ENCODE measurements at places on chromosomes 2 and 18.

- no peak for DNase-seq
Measured at GRCh38 chr18:39305766-39306165, 1740.2 kb upstream of the CELF4 start.

DNA sequence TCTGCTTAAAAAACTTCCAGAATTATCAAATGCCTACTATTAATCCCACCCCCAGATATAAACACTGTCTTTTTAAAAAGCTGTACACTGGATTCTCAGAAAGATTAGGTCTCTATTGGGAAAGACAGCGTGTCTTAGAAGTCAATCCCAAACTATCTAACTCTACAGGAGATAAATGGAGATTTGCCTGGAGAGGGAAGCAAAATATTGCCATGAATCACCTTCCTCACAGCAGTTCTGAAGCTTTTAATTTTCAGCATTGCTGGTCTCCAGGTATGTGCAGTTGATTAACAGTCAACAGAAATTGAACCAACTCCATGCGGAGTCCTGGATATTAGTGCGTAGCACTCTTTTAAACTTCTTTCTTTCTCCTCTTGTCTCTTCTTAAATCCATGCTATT lies 122.2 kb downstream of the DSC3 start:
- no peak for DNase-seq

GRCh38 chr2:3769766-3770165 lies 66.4 kb downstream of the DCDC2C start:
- DNase-seq: no peak

DNA sequence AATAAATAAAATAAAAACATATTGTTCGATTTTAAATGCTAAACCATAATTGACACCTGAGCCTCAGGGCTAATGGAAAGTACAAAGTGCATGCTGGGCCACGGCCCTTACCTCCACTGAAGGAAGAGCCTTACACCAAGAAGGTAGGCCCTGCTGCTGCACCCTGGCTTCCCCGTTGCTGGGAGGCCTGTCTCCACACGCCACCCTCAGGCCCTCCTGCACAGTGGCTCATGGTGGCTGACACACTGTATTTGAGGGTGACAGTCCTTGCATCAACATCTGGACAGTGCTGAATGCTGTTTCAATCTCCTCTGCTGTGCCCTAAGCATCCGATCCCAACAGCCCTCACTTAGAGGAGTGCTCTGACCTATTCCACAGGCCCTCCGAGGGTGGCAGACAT lies 39.3 kb upstream of the EDAR start:
- no peak for DNase-seq

- DNase-seq: no peak
Measured at GRCh38 chr18:48355276-48356115, 53.7 kb downstream of the ZBTB7C start.

GRCh38 chr2:124913868-124914267 lies 888.8 kb downstream of the CNTNAP5 start:
- no peak for DNase-seq

DNA sequence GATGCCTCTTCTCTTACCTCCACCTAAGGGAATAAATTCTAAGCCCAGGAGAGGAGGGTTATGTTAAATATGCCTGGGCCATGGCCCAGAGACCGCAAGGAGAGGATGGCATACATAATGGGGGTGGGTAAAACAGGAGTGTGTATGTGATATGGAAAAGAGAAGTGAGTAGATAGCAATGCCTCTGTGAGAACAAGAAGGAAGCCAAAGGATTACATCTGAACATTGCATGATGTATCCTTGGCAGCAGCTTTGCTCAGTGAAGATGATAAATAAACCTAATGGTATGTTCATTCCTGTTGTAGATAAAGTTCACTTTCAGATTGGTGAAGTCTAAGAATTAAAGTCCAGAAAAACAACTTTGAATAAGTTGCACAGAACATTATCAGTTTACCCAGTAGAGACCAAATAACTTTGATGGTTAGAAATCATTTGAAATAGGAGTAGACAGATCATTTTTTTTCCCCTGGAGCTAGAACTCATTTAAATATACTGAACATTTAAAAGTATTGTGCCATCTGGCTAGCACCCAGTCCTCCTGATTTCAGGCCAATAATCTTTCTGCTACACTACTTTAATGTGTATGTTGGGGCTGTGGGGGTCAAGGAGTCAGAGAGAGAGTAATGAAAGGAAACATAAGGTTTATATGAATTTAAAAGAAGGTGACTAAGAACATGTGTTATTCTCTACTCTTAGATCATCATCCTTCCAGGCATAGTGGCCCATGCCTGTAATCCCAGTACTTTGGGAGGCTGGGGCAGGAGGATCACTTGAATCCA lies 231.7 kb downstream of the PARD3B start:
- DNase-seq: no peak

DNA sequence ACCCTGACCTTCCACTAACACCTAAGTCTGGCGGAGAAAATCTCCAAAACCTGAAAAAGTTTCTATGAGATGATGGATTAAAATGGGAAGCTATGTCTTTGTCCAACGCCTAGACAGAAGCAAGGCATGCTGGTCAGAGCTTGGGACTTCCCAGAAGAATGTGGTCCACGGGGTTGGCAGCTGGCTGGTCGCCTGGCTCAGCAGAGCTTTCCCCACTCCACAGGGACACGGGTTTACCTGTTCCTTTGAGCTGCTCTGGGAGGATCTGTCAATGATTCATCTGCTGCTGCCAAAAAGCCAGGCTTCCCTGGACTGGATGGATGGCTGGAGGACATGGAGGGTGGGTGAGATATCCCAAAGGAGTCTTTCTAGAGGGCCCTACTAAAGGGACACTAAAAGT lies 10.8 kb downstream of the MBOAT2 start:
- DNase-seq: no peak

DNA sequence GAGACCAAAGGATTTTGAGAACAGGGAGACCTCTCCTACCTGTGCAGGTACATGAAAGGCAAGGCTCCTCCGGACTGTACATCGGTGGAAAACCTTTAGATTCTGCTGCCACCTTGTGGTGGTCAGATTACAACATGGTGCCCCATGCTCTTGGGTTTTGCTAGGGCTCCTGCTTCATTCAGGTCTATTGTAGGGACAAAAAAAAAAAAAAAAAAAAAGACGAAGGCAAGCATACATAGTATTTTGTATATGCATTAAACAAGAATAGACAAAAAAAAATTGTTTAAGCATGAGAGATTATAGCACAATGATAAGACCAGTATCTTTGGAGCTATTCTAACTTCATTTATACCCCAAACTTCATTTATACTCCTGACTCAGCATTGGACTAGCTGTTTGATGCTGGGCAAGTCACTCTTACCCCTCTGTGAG lies 27.4 kb upstream of the SPR start:
- DNase-seq: peak; percentile 25

DNA sequence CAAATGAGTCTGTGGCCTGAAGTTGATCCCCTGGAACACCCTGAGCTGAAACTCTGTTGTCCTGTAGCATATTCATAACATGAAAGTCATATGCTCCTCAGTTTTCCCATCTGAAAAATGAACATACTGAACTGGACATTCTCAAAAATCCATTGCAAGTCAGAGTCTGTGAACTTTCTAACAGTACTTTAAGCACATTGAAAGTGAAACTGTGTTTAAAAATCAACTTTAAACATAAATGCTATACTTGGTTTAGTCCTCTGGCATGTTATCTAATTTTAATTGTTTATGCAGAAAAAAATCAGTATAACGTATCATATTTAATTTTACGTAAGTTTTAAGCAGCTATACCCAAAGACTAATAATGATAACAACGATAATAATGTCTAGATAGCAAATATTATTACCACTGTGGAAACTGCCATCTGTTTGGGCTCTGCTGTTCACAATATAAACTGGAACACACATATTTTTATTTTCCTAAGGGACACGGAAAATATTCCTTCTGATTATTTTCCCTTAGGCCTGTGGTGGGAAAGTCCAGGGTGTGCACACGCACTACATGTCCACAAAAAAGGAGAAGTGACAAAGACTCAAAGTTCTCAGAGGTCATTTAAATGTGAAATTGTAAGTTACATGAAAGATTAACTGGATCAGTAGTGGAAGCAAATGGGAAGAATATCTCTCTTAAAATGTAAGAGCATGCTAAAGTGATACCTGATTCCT lies 56.1 kb upstream of the TTN start:
- no peak for DNase-seq

- peak; percentile 96 for DNase-seq
Measured at GRCh38 chr2:187978356-187978755, 313.3 kb upstream of the GULP1 start.

- no peak for DNase-seq
Measured at GRCh38 chr18:68494802-68495581, 219.9 kb downstream of the TMX3 start.

DNA sequence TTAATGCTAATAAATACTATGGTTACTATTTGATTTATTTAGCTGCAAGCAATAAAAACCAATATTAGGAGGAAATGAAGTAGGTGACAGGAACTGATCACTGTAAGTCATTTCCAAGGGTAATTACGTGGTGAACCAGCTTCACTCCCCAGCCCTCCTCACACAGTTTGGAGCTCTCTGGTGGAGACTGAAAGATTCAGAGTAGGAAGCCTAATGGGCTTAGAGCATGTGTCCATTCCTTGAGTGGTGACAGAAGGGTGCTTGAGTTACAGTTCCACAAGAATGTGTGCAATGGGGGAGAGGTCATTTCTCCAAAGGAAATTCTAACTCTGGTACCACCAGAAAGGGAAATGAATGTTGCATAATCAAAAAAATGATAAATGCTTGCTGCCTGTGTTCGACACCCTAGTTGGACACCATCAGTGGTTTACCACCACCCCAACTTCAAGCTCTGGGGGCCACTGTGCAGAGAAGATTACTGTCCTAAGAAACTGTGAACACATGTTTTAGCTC lies 285.1 kb upstream of the MMADHC start:
- no peak for DNase-seq

DNA sequence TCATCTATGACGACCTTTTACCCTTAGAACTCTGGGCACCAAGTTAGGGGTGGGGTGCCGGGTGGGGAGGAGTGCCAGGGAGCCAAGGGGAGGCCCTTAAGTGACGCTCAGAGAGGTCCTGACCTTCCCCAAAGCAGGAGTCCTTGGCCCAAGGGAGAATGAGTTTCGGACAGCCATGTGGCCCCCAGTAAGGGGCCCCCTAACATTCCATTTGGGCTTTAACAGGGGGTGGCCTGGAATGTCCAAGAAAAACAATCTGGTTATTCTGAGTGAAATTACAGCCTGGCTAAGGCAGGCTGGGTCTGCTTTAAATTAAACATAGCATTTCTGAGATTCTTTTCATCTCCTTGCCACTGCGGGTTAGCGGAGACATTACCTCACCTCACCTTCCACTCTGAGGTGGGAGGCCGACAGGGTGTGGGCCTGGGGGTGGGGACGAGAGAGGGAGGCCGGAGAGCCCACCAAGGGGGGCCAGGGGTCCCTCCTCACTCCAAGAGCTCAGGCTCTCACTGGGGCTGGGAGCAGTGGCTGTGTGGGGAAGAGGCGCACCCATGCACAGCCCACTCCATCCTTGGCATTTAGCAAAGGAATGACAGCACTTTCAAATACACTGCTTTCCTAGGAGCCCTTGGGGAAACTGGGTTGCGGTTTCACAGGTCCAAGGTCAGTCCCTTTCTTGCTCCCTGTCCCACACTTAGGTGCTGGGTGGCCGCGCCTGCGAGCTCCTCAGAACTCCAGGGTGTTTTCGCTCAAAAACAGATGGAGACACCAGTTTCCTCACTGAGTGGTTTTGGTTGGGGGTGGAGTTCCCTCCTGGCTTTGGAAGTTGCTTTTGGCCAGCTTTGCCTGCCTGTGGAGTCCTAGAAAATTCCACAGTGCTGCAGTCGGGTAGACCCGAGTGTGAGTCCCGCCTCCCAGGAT lies 107.4 kb downstream of the POLR1A start:
- DNase-seq: no peak

DNA sequence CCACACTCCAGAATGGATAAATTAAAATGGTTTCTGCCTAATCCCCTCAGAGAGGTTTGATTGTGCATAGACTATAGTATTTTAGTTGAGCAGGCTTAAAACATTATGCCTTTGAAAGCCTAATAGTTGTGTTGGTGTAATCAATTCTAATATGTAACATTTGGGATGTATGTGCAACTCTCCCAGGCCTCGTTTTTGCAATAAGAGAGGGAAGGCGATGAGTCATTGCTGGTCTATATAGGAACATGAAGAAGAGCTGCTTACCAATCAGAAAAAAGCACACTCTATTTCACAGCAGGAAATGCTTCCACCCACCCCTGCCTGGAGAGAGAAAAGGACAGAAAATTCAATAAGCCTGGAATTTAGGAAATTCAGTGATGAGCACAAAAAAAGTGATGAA lies 1424.0 kb upstream of the PIK3C3 start:
- no peak for DNase-seq

GRCh38 chr2:25492726-25493125 lies 151.0 kb upstream of the DNMT3A start:
- no peak for DNase-seq

DNA sequence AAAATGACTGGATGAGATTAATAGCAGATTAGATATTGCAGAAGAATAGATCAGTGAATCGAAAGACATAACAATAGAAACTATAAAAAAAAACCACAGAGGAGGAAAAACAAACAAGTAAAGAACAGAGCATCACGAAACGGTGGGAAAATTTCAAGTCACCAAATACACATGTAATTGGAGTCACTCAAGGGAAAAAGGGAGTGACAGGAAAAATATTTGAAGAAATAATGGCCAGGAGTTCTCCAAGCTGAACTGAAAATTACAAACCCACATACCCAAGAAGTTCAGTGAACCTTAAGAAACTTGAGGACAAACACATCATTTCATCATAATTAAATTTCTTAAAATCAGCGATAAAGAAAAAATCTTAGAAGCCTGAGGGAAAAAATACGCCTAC lies 11.0 kb upstream of the IL1R1 start:
- no peak for DNase-seq
